CD4-positive, alpha-beta T cell treated with Interleukin-15 for 1 hour (primary cell): ENCODE measurements at places on chromosomes 12 and 14.
A peak's percentile ranks its signal among the peaks of the same experiment; 100 is the strongest.

DNA sequence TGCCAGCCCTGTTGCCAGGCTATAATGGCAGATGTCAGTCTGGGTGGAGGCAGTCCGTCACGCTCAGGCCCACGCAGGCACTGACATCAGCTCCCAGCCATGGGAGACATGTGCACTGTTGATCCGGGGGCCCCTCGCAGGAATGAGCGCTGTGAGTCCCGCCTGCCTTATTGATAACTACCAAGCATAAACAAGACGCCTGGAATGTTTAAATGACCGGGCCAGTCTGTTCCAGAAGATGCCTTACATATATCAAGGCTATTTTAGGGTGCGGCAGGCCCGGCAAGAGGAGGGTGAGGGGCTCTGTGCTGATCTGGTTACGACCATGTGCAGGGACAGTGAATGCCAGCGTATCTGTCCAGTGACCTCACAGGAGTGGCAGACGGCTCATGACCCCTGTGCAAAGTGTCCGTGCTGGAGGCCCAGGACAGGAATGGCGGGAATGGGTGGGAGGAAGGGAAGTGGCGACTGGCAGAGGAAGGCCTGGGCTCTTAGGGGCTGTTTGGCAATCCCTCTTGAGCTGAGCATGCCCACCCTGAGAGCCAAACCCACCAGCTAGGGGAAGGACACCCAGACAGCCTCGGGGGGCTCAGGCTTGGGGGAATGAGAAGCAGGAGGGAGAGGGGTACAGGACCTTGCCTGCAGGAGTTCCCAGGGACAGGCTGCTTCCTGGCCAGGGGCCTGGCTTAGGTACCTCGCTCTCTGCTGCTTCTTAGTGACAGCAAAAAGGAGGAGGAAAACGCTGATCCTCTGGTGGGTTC lies 49.3 kb downstream of the DLK1 start:
- DNase-seq: no peak

- peak; percentile 92 for DNase-seq
Observed at GRCh38 chr14:102509746-102510615, at the start of gene ANKRD9. Gene ANKRD9, minus strand, starts transcription at chr14:102509776. Its CDS starts 1,887 bp downstream, at chr14:102507889.

DNA sequence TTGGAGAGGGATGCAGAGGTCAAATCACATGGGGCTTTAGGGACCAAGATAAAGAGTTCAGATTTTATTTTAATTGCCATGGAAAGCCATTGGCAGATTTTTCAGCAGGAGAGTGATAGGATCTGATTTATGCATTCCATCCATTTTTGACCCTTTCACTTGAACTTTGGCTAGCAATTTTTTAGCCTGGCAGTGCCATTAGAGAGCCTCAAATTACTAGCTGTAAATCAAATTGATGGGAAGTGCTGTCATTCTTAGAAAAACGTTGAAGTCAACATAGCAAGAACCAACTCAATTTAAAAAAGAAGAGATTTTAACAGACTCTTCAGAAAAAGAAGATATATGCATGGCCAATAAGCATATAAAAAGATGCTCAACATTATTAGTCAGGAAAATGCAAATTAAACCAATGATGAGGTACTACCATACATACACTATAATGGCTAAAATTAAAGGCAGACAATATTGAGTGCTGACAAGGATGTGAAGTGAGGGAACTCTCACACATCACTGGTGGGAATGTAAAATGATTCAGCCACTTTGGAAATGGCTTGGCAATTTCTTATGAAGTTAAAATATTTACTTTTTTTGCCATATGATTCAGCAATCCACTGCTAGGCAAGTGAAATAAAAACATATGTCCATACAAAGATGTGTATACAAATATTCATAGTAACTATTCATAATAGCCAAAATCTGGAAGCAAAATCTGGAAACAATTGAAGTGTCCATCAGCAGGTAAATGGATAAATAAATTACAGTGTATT lies 89.7 kb downstream of the PTCSC3 start:
- DNase-seq: no peak

DNA sequence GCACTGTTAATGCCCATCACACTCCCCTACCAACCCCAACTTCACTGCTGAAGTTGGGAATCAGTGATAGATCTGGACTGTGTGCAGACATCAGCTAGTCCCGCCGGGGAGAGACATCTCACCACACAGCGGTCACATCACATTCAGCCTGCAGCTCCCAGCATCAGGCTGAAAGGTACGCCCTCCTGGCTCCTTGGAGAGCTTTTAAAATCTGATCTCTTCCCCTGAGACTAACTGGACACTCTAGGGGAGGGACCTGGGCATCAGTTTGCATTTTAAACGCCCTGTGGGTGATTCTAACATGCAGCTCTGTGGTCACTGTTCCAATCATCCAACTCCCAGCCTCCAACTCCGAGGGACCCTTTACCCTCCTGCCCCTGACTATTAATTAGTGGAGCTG lies 58.4 kb downstream of the CCDC85C start:
- no peak for DNase-seq

GRCh38 chr14:82621881-82622450 lies 1088.3 kb upstream of the SEL1L start:
- DNase-seq: no peak

DNA sequence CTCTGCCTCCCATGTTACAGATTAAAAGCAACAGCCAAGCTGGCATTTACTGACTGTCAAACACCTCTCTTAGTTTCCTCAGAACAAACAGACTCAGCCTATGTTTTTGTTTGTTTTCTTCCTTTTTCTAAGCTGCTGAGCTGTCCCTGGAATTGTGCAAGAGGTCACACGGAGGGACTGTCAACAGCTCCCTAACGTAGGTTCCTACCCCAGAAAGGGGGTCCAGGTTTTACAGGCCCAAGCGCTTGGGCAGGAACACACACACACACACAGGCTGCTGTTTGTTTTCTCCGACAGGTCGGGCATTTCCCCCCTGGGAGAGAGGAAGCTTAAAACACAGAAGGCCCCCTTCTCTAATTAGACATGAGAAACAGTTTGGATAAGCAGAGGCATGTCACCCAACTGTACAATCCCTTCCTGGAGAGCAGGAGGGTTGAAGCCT lies 739.6 kb upstream of the TBX3 start:
- DNase-seq: no peak

GRCh38 chr14:71465316-71465715 lies 466.9 kb upstream of the RGS6 start:
- no peak for DNase-seq

DNA sequence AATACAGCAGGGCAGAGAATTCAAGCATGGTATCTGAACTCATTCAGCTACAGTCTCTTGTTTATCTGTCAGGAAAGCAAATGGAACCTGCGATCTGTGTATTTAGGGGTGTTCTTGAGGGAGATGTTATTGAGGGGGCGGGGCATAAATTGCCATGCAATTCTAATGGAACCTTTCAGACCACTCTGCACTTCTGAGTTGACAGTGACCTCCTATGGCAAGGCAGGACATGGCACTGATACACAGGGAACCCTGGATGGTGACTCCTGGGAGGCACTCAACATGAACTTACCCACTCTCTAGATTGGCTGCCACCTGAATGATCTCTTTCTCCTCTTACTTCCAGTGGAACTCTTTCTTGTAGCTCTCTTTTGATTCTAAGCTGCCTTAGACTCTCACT lies 787.3 kb downstream of the VRK1 start:
- no peak for DNase-seq

DNA sequence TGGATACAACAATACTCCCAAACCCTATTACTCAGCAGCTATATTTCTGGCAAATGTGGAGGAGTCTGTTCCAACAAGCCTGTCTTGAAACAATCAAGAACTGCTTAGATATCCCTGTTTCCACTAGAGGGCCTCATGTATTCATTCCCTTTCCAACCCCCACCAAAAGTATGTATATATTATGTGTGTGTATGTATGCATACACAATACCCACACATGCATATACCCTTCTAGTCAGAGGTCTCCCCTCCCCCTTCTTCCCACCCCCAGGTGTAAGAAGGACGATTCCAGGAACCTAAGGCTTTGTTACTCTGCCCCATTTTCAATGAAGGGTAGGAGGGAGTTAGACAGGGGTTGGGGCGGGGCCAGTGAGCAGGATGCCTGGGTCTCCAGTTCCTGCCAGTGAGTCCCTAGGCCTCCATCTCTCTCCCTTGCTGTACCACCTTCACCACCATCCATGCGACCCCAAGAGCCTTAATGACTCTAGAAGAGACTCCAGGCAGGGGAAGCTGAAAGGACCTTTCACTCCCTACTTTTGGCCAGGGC lies at the start of gene DGKA:
Gene DGKA, plus strand, starts transcription at position 392 of the 546 bp plus-strand sequence. CDS start 5,342 bp downstream, outside the sequence.
- peak; percentile 81 for DNase-seq

DNA sequence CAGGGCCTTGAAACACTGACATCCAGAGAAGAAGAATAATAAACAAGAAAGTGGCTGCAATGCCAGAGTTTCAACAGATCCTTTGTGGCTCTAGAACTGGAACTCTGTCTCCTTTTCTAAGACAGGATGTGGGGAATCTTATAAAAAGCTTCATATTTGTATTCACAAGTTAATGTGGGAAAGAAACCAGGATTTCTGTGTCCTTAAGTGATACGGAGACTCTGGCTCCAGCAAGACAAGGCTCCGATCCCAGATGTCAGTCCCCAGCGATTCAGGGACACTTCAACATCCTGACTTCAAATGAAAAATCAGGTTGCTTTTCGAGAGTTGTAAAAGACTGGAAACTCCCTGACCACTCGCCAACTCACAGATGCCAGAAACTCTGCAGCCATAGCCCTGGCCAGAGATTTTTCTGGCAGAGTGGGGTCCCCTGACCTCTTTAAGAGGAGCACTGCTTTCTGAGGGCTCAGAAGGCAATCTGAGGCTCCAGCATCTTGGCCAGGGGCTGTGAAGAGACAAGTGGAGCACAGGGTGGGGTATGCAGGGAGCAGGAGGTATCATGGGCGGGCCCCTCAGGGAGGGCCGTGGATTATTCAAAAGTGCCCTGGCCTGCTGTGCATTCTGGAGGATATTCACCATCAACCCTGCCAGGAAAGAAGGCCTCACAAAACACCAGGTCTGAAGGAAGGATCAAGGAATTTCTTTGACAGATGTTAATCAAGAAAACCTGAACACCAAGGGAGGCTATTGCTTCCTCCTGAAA lies 53.3 kb downstream of the TMX1 start:
- no peak for DNase-seq

- no peak for DNase-seq
Observed at GRCh38 chr14:59583755-59584154, 7.1 kb upstream of the CCDC175 start.

DNA sequence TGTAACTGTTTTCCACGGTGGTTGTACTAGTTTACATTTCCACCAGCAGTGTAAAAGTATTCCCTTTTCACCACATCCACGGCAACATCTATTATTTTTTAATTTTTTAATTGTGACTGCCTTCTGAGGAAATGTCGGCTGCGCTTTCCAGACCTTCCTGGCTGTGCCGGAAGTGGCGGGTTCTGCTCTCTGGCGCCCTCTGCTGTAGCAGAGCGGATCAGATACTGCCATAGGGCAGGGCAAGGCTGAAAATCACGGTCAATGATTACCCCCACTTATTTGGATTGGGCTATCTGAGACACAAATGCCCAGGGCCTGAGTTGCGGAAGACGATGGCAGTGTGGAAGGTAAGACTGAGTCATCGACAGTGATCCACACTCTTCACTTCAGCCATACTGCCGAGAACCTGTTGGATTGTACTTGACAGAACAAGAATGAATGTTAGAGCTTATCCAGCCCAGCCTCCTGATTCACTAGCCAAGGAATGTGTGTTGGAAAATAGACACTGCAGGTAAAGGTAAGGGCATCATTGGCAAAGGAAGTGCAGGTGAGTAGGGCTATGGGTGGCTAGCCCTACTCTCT lies 124.2 kb downstream of the NTF3 start:
- DNase-seq: no peak

- DNase-seq: no peak
Observed at GRCh38 chr12:71448150-71448581, 8.6 kb downstream of the LGR5 start.

DNA sequence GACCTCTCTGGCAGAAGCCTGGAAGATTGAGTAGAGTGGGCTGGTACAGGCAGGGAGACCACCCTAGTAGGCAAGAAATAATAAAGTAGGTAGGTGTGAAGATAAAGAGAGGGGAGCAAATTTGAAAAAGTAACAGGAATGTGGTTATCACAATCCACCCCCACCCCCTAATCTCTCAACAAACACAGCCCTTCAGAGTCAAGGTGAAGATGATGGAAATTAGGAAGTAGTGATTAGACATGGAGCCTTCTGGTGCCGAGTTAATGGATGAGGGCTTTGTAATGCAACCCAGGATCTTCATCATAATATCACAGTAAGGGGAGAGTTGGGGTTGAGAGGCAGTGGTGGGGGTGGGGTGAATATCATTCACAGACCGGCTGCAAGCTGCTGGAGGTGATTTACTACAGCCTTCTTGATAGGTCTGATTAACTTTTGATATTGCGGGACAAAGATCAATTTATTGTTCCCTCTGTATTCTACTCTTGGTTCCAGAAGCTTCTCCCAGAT lies 29.2 kb upstream of the CRY1 start:
- DNase-seq: no peak
